ENCODE measurements at places on chromosomes 11 and 22.

GRCh38 chr11:110797453-110797852 lies 85.2 kb upstream of the ARHGAP20 start:
- DNase-seq: no peak

- DNase-seq: no peak
Observed at GRCh38 chr11:110366291-110366690, 63.5 kb upstream of the FDX1 start.

GRCh38 chr11:46505741-46506482 lies 87.9 kb downstream of the AMBRA1 start:
- DNase-seq: no peak

DNA sequence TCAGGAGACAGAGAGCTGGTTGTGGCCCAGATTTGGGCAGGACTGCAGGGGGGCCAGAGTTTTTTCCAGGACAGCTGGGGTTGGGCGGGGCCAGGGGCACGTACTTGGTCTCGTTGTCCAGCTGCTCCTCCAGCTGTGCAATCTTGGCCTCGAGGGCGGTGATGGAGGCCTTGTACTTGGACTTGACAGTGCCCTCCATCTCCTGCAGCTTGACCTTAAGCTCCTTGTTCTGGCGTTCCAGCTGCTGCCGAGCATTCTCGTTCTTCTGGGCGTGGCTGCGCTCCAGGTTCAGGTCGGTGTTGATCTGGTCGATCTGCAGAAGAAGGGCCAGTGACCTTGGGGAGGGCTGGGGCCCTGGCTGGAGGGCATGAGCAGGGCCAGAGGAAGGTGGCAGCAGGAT lies 32.1 kb downstream of the APOL1 start:
- DNase-seq: no peak

GRCh38 chr22:43183496-43184277 lies 3.2 kb downstream of the TTLL12 start:
- no peak for DNase-seq

DNA sequence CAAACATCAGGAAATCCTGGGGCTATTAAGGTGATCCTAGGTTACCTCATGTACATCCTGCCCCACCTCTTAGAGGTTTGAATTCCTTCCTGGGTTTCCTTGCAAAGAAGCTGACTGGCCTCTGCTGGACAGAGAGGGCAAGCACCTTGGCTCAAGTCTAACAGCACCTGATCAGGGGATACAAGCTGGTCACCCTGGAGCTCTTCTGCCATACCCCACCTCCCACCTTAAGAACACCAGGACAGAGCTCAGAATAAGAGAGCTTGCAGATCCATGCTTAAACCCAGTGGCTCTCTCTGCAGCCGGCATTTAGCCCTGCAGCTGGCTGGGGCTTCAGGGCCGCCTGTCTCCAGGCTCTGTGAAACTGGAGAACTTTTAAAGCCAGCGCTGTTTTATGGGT lies 386.6 kb upstream of the NARS2 start:
- no peak for DNase-seq

DNA sequence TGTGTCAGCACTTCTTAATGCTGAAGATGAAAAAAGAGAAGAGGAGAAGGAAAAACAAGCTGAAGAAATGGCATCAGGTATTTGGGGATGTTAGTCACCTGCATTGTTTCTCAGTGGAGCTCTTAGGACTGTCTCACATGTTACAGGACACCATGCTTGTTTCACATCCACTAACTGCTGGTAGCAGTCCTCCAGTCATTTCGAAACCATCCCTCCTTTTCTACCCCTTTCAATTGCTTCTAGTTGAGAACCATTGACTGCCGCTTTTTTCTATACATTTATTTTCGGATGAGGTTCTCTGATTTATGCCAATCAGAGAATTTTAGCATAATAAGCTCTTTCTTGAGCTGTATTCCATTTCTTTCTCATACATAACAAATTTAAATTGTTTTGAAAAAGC lies 21.5 kb downstream of the BIRC2 start:
- no peak for DNase-seq

GRCh38 chr11:22556381-22556780 lies 69.2 kb downstream of the FANCF start:
- no peak for DNase-seq

DNA sequence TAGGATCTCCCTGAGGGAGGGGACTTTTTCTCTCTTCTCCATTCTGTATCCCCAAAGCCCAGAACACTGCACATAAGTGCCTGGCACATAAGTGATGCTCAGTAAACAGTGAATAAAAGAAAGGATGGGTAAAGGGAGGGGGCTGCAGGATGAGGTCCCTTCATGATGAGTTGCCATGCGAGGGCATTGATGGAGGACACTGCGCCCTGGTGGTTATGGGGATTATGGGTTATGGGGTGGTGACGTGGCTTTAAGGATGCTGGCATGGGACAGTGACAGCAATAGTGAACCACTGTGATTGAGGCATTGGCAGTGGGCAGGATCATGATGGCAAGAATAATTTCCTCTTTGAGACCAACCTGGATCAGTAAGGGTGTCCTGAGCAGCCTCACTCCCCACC lies 43.9 kb upstream of the LRRC32 start:
- no peak for DNase-seq

GRCh38 chr22:30705710-30706651 lies 11.3 kb downstream of the OSBP2 start:
- DNase-seq: no peak

DNA sequence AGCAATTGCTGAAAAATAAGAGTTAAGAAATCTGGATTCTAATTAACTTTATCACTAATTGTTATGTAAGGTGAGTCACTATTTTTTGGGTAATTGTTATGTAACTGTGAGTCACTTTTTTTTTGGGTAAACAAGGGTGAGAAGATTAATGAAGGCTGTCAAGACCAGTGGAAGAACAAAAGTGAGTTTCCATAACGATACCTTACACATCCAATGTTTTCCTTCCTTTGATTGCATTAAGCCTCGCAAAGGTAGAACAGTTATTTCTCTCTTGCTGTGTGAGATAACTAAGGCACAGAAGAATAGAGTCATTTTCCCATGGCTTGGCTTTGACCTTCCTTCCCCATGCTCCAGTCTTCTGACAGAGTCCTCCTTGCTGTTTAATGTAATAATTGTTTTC lies 374.7 kb downstream of the DDX10 start:
- DNase-seq: no peak

GRCh38 chr11:93741882-93742226 lies 382 bp downstream of the C11orf54 start:
- no peak for DNase-seq

DNA sequence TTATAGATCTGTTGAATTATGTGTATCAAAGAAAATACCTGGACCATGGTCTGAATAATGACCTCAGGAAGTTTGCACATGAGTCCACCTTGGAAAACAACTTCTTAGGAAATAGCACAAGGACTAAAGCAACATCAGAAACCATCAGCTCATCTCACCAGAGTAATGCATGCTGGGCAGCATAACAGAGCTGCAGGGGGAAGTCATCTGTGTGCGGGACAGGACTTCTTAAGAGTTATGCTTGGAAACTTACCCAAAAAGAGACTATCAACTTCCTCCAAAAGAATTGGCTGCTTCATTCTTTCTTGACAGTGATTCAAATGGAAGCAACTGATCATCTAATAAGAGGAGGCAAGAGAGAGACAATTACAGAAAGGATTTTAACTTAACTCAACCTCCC lies 2.5 kb downstream of the OR56B4 start:
- no peak for DNase-seq

- DNase-seq: no peak
Observed at GRCh38 chr11:7486781-7487140, 1.5 kb downstream of the OLFML1 start.

DNA sequence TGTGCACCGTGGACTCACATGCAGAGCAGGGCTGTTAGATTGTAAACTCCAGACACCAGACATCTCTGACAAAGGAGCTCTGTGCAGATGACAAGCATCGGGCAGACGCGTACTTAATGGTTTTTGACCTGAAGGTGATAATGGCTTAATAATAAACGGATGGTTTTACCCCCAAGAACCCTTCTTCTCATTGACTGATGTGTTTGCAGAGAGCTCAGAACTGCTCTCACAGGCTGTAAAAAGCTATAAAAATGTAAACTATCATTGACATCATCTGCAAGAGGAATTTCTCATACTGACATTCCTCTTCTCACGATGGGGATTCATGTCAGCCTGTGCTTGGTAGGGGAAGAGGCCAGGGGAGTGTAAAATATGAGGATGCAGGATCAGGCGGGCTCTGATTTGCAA lies 8.6 kb upstream of the ARHGAP8 start:
- DNase-seq: no peak

- DNase-seq: no peak
Observed at GRCh38 chr22:48751539-48752437, 1075.9 kb downstream of the BRD1 start.

- DNase-seq: no peak
Observed at GRCh38 chr11:71163371-71163770, 89.0 kb downstream of the SHANK2 start.

DNA sequence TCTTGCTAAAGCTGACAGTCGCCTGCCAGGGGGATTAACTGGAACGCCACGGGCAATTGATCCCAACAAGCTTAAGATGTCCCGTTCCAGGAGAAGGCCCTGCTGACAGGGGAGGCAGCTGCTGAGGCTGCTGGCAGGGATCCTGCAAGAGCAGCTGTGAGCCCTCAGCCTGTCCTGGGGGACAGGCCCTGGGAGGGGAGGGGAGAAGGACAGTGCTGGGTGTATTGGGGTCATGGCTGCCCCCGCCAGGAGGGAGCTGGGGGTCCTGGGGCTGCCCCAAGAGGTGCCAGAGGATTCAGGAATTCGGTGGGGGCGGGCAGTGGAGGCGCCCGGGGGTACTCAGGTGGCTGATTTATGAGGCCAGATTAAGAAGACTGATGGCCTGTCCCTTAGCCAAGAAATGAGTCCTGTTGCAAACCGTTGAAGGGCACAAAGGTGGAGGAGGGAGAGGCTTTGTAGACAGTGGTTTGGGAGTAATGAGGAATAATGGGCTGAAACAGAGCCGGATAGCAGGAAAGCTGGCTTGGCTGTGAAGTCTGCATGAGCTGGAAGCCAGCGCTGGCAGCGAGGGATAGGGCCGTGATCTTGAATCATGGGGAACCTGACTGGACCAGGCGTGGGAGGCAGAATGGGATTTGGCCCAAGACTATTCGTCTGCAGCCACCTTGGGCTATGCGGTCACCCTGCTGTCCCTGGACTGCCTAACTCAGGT lies 133.5 kb downstream of the CACNA1I start:
- no peak for DNase-seq

DNA sequence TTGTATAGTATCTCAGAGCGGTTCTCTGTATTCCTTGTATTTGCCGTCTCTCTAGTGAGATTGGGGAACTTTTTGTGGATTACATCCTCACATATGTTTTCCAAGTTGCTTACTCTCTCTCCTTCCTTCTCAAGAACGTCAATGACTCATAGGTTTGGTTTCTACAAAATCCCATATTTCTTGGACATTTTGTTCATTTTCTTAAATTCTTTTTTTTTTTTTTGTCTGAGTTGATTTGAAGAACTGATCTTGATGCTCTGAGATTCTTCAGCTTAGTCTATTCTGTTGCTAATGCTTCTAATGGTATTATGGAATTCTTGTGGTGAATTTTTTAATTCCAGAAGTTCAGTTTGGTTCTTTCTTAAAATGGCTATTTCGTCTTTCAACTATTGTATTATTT lies 28.4 kb upstream of the SLN start:
- DNase-seq: no peak

DNA sequence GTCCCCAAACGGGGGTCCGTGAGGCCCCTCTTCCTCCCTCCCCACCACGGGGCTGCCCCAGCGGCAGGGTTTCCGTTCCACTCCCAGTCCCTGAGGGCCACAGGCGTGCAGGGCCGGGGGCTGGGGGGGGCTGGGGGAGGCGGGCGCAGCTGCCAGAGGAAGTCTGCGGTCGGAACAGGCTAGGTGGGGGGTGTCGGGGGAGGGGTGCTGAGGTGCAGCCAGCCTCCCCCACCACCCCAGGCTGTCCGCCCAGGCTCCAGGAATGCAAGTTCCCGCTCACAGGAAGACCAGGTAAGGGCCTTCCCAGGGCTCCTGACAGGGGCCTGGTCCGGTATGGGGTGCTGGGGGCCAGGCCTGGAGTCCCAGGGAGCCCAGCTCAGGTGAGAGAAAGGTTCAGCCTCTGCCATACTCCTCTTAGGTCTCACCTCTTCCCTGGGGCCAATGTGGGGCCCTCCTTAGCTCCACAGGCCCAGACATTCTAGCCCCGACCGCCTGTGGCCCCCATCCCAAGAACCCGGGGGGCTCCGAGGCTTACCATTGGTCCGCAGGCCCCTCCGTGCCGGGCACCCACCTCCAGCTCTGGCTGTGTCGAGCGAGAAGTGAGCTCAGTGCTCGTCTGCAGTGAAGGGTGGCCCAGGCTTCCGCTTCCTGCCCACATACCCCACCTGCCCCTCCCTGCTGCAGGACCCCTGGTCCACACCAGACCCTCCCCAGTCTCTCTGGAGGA lies at the start of gene PTPRCAP:
PTPRCAP (minus strand) TSS at position 601 of the 727 bp plus-strand sequence; CDS start at position 538, 63 bp downstream.
- peak; percentile 68 for DNase-seq

DNA sequence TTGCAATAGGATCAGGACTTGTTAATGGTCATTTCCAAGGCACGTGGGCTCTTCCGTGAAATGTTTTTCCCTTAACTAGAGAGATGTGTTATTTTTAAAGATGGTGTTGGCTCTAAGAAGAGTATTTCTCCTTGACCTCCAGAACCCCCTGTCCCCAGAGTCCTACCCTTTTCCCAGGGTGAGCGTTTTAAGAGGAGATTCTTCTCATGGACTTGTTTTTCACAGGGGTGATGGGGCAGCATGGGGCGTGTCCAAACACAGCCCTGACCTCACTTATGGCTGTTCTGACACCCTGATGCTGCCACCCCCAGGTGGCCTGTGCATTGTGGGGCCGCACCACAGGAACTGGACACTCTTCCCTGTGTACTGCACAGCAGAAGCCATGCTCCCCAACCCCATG lies 335.7 kb downstream of the TBC1D22A start:
- no peak for DNase-seq

GRCh38 chr11:2802389-2803185 lies 83.0 kb downstream of the CDKN1C start:
- no peak for DNase-seq

DNA sequence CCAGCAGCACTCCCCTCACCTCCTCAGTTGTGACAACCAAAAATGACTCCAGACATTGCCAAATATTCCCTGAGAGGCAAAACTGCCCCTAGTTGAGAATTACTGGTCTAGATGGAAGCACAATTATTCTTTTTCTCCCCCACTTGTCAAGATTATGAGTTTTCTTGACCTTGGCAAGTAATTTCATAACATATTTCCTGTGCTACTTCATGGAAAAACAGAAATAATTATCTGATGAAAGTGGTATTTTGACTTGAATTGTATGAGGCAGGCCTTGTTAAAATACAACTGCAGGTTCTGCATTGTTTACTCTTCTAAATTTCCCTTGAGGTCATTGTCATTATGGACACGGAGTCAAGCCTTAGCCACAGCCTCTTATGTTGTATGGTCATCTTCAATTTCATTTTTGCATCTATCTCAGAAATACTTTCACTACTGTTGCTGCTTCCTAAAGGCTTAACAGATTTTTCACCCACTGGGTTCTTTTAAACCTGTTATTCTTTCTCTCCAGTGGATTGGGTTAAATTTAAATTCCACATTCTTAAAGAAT lies 32.2 kb upstream of the LDLRAD3 start:
- no peak for DNase-seq
